ENCODE measurements at places on chromosomes 12 and 14.

- DNase-seq, result no peak
Observed at GRCh38 chr14:90062822-90063539, 1.2 kb downstream of the KCNK13 start.

DNA sequence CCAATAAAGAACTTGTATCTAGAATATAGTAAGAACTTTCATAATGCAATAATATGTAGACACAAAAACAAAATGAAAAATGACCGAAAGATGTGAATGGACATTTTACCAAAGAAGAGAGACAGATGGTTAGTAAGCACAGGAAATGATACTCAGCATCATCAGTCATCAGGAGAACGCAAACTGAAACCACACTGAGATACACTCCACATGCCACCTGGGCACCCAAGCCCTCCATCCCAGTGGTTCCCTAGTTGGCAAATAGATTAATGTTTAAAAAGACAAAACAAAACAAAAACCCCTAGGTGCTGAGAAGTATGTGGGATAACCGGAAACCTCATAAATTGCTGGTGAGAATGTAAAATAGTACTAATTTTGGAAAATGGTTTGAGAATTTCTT lies 26.8 kb upstream of the VPS33A start:
- no peak for DNase-seq

DNA sequence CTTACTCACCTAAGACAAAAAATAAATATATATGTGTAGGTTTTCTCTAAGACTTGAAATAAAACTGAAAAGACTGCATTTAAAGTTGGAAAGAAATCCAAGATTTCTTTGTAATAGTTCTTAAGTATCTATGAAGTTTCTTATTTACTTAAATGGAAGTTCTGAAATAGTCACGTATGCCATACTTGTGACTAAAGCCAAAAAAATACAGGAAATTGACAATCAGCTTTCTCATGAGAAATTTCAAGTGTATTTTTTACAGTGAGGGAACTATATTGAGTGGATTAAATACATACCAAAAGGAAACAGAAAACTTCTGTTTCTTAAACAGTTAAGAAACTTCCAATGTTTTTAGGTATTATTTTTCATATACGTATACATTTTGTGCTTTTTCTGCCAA lies 188.1 kb downstream of the DPY19L2 start:
- no peak for DNase-seq

- DNase-seq, result no peak
Observed at GRCh38 chr14:32023540-32023939, 53.6 kb upstream of the ARHGAP5 start.

DNA sequence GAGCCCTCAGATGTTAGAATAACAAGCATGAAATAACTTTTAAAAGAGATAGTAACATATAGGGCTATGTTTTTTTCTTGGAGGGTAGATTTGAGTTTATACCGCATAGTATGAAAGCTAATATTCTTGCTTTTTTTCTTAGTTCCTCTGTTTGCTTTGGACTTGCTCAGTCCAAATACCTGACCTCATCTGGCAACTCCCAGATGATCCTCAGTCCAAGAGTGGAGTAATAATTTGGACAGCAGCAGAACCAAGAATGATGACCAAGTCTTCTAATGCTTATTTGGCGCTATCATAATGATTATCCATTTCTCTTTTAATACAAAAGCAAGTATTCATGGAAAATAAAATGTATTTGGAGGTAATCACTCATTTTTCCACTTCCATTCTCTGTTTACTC lies 45.6 kb downstream of the GUCY2C start:
- no peak for DNase-seq

Data from activated CD8-positive, alpha-beta memory T cell treated with anti-CD3 and anti-CD28 coated beads for 4 hours (primary cell).